ENCODE measurements at places on chromosomes 12 and 14. TPM values are rescaled to one million over a fixed set of nuclear protein-coding genes. Genes with fewer than 3 reads are reported as not detected.

DNA sequence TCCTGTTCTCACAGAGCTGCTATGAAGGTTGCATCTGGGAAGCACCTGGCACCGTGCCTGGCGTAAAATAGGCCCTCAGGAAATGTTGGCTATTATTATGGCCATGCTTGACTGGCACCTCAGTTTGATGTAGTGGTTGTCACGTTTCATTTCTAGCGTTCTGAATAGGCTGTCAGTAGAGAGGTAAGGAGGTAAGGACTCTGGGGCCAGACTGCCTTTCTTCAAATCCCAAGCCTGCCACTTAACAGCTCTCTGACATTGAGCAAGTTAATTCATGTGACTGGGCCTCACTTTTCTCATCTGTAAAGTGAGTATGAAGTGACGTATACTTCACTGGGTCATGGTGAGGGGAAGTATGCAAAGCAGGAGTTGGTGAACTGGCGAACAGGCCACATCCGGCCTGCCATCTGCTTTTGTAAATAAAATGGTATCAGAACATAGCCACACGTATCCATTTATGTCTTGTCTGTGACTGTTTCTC is 196.2 kb downstream of the CACNA1C start:
- DNase-seq = peak; percentile 62

DNA sequence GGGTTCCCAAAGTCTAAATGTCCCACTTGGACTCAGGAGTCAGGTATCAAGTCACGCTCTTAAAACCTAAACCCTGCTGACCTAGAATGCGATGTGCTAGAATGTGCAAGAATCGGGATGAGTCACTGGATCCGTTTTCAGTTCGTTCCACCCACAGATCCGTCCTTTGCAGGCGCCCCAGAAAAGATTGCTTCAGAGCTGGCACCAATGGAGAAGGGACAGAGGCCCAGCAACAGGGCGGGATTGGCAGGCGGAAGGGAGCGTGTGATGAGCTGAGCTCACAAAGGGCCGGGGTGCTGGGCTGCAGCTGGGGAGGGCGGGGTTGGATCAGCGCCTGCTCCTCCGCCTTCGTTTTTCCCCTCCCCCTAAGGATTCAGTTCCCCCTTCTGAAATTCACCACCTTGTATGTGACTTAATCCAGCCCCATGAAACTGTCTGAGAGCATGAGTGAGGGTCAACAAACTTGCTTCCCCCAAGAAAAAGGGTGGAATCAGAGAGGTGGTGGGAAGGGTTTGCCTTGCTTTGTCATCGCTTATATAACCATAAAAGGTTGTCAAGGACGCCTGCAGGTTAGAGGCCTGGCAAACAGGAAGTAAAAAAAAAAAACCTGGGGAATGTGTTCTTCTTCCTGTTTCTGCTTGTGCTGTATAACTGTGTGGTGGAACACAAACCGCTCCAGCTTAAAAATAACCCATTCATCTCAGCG is 2.8 kb upstream of the UBC start:
- DNase-seq = peak; percentile 100

DNA sequence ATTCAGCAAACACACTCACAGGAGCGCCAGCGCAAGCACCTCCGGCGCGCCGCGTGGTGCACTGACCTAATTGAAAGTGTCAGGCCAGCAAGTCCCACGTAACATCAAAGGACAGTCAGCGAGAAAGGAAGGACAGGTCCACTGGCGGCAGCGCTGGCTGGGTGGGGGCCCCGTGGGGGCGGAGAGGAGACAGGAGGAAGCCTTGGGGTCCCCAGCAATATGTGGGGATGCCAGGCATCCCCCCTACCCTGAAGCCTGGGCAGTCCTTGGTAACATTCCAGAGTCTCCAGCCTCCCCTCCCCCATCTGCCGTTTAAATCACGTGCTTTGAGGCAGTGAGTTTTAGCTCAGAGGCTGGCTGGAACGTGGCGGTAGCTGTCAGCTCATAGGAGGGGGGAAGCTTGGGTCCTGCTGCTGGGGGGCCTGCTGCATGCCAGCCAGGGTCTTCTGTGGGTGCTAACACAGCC is 159.2 kb downstream of the CALM1 start:
- DNase-seq = peak; percentile 14

GRCh38 chr12:127980585-127980984 is 286.4 kb upstream of the TMEM132C start:
- no peak for DNase-seq

DNA sequence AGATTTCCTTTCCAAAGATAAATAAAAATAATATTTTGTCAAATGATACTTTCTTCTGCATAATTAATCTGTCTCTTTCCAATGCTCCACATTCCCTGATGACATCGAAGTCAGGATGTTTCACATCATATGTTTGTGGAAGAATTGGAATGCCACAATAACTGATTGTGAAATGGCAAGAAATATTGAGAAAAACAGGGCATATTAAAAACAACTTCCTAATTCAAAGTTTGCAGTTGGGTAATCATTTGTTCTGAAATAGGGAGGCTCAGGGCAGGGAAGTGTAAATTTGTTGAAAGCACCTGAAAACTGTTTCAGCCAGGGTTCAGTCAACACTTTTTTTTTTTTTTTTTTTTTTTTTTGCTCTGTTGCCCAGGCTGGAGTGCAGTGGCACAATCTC is 50.7 kb downstream of the BCAT1 start:
- peak; percentile 68 for DNase-seq

DNA sequence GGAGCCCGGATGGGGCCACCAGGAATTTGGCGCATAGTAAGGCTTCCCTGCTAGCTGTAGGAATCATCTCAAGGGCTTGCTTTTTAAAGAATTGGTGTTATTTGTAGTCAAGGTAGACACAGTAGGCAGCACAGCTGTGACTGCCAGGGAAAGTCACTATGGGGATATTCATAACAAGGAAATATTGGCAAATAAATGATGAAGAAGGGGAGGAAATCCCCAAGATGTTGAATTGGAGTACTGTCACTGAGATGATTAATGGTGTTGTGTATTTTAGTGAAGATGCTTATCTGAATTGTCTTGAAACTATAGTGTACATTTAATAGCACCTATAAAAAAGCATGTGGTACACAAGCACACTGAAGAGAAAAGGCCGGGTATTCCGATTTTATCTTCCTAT is 118.9 kb downstream of the NPAS3 start:
- no peak for DNase-seq

The BLOC1S1 gene
- 54.4 TPM for total RNA-seq

The MTRFR gene
- total RNA-seq = 9.0 TPM

The CPNE6 gene
- not detected for total RNA-seq

The OASL gene
- total RNA-seq = under 0.01 TPM

The TAS2R9 gene
- not detected for total RNA-seq
